ENCODE measurements at places on chromosomes 6 and 20.

GRCh38 chr20:51139891-51140290, 117.0 kb upstream of the KCNG1 start:
- no peak for DNase-seq

GRCh38 chr20:18638768-18639167, 50.9 kb downstream of the DTD1 start:
- DNase-seq = no peak

GRCh38 chr6:72217626-72218025, 331.3 kb downstream of the RIMS1 start:
- no peak for DNase-seq

DNA sequence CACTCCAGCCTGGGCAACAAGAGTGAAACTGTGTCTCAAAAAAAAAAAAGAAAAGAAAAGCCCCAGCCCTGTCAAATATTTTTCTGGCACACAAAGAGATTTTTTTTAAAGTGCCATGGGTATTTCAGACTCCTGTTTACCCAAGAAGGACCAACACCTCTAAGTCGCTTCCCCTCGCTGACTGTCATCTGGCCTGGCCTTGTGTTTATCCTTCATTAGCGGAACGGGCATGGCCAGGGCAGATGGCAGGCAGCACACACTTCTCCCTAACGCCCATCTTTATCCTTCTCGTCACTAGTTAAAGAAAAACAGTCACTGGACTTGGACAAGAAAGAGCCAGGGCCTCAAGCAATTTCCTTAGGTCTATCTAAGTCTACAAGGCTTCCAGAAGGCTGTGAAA, 7.3 kb upstream of the CBFA2T2 start:
- DNase-seq = no peak

- no peak for DNase-seq
These were observed 128.0 kb downstream of the UST start for GRCh38 chr6:148874698-148875293.

DNA sequence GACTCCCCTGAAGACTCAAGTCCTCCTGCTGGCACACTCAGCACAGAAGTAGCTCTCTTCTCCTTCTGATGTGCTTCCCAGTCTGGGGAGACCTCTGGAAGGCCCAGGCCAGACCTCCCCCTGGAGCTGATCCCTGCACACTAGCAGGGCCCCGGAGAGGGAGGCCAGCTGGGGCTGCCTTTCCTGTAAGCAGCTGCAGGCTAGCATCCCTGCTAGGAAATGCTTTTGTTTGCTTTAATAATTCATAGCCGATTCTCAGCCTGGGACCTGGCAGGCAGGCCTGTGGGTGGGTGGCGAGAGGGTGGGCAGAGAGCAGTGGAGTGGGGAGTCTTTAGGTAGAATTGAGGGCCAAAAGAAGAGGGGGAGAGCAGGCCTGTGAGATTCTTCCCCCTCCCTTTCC, 5.2 kb downstream of the EBF4 start:
- DNase-seq = no peak

GRCh38 chr6:11789744-11790143, 11.1 kb upstream of the ADTRP start:
- no peak for DNase-seq

DNA sequence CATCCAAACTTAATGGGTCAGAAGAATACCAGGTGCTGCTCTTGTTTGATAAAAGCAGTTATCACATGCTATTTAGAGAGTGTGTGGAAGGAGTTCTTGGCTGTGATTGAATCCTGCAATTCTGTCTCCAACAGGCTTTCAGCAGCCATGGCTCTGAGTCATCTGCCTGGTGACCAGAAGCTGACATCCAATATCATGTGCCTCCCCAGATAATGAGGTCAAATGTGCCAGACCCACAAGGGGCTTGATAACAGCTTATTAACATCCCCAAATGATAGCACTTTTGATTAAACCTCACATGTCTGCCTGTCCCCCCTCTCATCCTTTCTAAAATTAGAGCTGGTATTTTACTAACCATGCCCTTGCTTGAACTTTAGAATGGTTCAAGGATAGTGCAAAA, 175.7 kb upstream of the PLN start:
- DNase-seq = no peak

- DNase-seq = no peak
These were observed 94.1 kb downstream of the MAN1A1 start for GRCh38 chr6:119255492-119255891.

- DNase-seq = no peak
These were observed 50.8 kb upstream of the DSN1 start for GRCh38 chr20:36824142-36824940.

DNA sequence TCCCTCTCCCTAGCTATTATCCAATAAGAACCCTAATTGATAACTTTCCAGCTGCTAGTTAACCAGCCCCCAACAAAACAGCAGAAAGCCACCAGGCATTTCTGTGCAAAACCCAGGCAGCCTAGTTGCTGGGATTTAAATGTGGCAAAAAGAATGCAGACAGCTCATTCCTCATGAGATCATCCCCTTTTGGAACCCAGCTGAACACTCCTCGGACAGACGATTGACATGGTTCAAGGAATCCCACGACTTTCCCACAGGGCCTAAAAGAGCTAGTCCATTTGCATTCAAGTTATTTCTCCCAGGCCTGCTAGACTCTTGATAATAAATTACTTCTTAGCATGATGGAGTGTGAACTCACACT, 24.0 kb downstream of the JAG1 start:
- no peak for DNase-seq

GRCh38 chr6:136593748-136594490, 43.7 kb upstream of the MAP7 start:
- DNase-seq = no peak

DNA sequence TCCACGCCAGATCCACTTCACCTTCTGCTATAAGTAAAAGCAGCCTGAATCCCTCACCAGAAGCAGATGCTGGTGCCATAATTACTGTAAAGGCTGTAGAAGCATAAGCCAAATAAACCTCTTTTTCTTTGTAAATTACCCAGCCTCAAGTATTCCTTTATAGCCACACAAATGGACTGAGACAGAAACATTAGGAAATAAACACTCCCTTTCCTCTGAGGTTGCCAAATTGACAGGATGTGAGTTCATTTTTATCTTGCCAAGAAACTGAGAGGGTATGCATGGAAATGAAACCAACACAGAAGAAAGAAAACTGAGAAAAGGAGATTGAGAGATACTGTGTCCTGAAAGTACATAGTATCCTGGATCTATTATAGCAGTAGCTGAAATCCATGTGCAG, 481.2 kb downstream of the HAO1 start:
- DNase-seq = no peak

DNA sequence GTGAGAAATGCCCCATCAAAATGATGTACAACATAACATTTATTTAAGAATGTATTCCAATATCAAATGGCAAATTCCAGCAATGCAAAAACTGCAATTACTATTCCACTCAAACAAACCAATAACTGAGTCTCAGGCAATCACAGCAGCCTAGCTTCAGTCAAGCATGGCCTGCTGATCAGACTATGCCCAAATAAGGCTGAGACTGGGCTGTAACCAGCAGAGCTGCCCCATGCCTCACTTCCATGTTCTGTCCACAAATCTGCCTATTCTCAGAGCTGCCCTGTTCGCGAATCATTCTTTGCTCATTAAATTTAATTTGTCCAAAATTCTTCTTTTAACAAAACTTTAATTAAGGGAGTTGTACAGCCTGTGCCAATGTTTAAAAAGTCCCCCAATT, 155.4 kb downstream of the FNDC1 start:
- DNase-seq = no peak

DNA sequence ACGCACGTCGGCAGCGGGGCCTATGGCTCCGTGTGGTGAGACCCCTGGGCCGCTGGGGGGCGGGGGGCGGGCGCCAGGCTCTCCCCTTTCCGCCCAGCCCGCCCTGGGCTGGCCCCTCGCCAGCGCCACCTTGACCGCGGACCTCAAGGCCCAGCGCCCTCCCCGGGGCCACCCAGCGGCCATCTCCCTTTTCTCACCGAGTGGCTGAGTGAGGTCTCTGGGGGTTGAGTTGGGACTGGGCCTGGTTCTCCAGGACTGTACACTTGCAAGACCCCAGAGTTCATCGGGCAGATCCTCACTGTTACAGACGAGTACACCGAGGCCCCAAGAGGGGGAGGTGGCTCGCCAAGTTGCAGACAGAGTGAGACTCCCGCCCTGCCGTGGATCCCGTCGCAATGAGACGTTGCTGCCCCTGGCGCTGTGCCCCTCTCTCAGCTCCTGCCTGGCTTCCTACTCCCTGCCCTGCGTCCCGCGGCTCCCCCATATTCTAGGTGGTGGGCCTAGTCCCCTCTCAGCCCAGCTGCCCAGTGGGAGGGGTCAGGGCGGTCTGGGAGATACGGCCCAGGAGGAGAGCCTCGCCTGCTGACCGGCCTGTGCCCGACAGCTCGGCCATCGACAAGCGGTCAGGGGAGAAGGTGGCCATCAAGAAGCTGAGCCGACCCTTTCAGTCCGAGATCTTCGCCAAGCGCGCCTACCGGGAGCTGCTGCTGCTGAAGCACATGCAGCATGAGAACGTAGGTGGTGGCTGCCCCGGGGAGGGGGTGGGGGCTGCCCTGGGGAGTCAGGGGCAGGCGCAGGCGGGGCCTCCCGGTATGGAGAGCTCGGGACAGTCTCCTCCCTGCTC, 576 bp downstream of the MAPK13 start:
- no peak for DNase-seq

- DNase-seq = no peak
These were observed 677.4 kb upstream of the CHD6 start for GRCh38 chr20:42295592-42295991.

- no peak for DNase-seq
These were observed 11.7 kb upstream of the HCK start for GRCh38 chr20:32040142-32040953.

- no peak for DNase-seq
These were observed 24.7 kb upstream of the HDAC2 start for GRCh38 chr6:113995634-113996033.

GRCh38 chr6:152049502-152049901, 242.0 kb downstream of the ESR1 start:
- no peak for DNase-seq

DNA sequence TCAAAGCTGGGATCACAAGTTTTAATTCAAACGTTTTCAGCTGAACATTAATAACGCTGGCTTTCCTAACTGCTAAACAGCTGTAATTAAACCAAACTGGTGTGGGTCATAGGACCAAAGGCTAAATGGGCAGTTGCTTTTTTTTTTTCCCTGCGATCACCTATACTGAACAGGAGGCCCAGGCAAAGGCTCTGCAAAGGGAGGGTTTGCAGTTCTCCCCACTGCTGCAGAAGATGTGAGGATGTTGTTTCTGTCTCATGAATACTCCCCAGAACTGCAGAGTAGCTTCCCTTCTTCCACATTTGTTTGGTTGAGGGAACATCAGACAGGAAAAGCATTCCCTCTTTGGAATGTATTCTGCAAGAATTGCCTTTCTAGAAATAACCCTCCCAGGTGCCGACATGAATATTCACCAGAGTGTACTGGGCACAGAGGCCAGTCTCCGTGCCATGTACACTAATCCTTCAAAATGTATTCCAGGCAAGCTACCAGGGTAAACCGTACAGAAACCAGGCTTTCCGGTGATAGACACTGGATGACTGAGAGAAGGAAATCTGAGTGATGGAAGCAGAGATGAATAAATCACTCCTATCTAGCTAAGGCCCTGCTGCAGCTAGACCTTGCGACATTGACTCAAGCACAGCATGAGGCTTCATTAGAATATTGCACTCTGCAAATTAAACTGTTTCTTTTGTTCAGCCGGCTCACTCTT, 370.1 kb downstream of the BTBD9 start:
- no peak for DNase-seq

DNA sequence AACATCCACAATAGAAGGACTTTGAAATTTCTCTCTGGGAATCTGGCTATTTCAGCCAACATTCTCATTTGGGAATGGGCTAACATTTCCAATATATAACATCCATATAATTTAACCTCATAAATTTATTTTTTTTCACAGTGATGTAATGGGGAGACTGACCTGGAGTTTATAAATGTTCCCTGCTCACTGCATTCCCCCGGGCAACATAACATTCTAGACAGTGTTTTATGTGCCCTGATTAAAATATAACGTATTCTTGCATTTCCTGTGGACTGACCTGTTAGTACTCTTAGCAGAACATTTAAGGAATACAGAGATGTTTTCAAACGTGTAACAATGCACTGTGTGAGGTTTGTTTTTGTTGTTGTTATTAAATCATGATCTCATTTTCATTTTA, 20.9 kb downstream of the TSHZ2 start:
- no peak for DNase-seq

DNA sequence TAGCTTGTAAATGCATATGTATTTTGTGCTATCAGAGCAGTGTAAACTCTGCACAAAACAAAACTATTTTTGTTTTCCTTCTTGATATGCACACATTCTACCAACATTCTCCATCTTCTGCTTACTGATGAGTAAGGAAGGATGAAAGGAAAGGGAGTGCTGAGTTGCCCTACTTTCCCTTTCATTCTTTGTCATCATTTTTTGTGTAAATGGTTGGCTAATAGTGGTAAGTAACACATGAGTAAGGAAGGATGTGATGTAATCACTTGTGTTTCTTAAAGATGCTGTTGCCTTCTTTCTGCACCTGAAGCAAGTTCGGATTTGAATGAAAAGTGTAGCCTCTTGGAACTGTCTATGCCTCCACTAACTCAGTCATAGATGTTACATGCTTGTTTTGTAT, 4.6 kb upstream of the REV3L start:
- DNase-seq = no peak

- no peak for DNase-seq
These were observed 21.0 kb downstream of the OGFRL1 start for GRCh38 chr6:71309656-71310055.

- DNase-seq = no peak
These were observed 109.4 kb upstream of the AKAP12 start for GRCh38 chr6:151130329-151130728.

DNA sequence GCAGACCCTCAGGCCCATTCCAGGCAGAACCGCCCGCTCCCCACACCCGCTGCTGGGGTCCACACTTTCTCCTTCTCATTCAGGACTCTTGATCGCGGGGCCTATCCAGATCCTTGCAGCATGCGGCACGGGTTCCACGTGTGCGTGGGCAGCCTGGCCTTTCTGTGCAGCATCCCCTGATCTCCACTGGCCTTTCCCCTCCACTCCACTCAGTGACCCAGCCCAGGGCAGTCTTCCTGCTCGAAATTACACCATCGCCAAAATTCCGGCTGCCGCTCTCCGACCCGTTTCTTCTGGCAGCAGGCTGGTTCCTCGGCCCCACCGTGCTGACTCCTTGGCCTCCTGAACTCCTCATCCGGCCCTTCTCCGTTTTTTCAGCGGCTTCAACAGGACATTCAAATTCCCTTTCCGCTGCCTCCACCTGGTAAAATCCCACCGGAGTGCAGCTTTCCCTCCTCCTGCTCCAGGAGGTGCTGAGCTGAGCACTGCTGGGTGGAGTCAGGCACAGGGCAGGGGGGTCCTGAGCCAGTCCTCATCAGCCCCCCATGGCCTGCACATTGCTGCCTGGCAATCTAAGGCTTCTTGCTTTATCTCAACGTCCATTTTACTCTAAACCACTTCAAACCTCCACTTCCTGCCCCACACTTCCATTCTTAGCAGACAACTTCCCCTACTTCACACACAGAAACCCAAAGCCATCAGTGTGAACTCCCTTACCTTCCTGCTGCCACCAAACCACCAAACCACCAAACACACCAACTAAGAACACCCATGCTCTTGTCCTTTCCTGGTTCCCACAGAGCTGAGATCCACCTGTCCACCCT, 9.0 kb downstream of the SFT2D1 start:
- DNase-seq = no peak

- DNase-seq = no peak
These were observed 181.8 kb upstream of the RALGAPA2 start for GRCh38 chr20:20894280-20894679.

All from cerebellar nuclear complex (tissue), 1 donor.